ENCODE measurements at places on chromosomes 16 and 17. TPM values are rescaled to one million over a fixed set of nuclear protein-coding genes. Genes with fewer than 3 reads are reported as not detected.

SLC38A8 gene
- total RNA-seq: not detected

TP53TG3D gene
- 0.37 TPM for total RNA-seq

CSH1 gene
- not detected for total RNA-seq

MT4 gene
- total RNA-seq: not detected

CLEC19A gene
- not detected for total RNA-seq

SKAP1 gene
- total RNA-seq: 50.5 TPM

POLR3K gene
- 63.6 TPM for total RNA-seq

CLEC18A gene
- total RNA-seq: 0.13 TPM

DNA sequence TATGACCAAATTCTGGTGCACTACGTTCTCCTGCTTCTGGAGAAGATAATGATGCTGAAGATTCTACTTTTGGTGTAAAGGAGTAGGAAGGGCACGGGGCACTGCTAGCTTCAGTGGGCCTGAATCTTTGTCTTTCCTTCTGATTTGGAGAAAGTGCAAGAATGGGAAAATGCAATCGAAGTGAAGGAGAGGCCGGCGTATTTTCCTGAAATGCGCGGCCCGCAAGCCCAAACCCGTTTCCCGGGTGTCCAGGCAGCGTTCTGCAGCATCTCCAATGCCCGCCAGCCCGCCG is 372 bp upstream of the NDE1 start:
- DNase-seq: no peak

- DNase-seq: no peak
These were observed 3.0 kb upstream of the TFAP4 start for GRCh38 chr16:4275861-4276260.

DNA sequence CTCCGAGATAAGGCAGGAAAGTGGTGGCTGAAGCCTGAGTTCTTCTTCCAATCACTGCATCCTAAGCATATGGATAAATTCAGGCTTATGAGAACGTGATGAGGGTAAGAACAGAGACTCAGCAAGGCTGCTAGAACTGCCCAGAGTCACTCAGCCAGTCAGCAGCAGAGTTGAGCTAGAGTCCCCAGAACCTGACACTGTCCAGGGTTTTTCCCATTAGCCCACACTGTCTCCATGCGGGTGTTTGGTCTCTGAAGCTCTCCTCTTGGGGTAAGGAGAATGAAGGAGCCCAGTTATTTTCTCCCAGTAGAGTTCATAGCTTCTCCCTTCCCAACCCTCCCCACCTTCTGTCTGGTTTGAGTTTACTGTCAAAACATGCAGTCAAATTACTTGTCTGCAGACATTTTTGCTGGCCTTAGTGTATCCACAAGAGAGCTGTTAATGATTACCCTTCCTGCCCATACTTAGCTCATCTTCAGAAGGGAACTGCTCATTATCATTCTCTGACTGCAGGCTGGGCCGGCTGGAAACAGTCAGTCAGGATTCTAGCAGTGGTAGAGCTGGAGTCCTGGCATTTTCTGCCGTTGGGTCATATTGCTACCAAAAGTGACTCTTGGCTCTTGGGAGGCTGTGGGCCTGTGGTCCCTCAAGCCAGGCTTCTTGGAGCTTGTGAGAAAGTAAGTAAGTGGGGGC is 460.0 kb downstream of the HS3ST3B1 start:
- DNase-seq: no peak

GRCh38 chr16:27154705-27155521 is 48.4 kb upstream of the KDM8 start:
- DNase-seq: peak; percentile 71

DNA sequence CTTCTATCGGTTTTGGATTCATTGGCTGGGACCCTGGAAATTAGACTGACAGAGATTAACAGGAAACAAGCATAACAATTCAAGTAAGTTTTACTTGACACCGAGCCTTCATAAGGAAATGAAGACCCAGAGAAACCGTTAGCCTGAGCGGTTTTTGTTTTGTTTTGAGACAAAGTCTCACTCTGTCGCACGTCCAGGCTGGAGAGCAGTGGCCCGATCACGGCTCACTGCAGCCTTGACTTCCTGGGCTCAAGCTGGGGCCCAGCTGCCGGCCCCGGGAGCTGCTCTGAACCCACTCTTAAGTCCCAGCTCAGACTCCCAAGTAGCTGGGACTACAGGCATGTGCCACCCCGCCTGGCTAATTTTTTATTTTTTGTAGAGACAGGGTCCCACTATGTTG is 321.3 kb downstream of the SEC14L1 start:
- DNase-seq: no peak

DNA sequence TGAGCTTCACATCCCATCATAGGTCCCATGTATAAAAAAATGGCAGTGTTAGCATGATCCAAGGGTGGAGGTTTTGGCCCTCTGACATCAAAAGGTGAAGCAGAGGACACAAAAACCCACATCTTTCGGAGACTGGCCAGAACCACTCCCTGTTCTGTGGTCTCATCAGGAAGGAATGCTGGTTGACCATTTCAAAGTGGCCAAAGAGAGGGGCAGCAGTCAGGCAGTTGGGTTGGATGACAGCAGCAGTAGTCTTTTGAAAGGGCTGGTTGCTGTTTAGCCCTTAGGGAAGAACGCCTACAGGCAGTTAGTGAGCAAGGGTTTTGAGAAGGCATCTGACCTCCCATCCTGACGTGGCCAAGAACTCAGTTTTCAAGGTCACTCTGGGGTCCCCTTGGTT is 40.5 kb downstream of the LCMT1 start:
- no peak for DNase-seq

DNA sequence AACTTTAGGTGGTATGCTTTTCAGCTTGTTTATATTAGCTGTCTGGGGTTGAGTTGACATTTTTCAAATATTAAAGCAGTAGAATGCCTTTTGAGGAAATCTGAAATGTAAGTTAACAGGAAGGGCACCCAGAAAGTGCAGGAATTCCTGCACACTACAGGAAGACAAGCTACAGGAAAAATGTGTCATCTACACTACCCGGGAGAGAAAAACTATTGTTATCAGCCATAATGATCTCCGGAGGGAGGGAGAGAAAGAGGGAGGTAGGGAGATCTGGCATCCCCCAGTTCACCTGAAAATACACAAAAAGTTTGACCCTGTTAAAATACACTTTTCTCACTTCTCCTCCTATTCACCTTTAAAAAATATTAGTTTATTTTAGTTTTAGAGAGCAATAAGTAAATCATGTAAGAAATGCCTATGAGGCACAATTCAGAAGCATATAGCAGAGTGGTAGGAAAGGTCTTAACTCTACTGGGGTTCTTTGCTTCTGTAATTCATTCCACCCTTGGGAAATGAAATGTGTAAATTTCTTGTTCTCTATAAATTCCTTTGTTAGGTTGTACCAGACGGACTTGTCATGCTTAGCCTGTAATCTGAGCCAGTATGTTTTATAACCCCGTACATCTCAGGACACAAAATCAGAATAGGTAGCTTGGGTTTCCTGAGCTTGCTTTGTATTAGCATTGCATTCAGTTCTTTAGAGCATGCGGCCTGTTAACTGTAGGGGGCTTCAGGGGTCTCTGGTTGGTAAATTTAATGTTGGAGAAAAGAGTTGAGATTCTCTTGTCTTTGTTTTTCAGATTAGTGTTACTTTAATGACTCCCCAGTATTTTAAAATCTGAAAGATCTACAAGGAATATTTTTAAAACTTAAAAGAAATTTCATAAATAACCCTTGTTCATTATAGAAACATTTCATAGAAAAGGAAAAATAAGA is 3.3 kb downstream of the MAP2K6 start:
- DNase-seq: no peak

- no peak for DNase-seq
These were observed 5.9 kb downstream of the CLEC19A start for GRCh38 chr16:19291475-19291874.

DNA sequence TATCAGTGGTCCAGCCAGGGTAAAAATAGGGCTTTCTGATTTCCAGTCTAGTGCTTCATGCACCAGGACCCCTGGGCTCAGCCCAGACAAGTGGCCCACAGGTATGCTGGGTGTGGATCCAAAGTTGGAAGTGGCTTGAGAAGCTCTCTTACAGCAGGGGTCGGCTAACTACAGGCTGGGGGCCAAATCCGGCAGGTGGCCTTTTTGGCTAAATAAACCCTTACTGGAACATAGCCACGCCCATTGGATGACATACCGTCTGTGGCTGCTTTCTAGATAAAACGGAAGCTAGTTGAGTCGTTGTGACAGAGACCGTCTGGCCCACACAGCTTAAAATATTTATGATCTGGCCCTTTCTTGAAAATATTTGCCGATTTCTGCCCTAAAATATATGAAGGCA is 119.0 kb upstream of the CDC42EP4 start:
- DNase-seq: no peak

DNA sequence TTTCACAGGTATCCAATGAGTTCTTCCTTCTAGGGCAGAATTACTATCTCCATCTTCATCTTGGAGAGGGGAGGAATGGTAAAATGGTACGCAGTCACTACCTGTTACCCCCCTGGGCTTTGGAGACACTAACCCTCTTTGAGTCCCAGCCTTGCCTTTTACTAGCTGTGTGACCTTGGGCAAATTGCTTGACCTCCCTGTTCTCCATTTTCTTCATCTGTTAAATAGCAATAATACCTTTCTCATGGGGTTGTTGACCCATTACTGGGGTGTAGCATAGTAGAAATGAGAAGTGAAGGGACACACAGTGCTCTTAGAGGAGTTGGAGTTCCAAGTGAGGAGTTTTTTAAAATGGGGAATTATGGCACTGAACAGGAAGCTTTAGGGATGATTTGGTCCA is 324.7 kb downstream of the FOXL1 start:
- no peak for DNase-seq

GRCh38 chr17:32152130-32152529 is 9.8 kb downstream of the RHOT1 start:
- no peak for DNase-seq

DNA sequence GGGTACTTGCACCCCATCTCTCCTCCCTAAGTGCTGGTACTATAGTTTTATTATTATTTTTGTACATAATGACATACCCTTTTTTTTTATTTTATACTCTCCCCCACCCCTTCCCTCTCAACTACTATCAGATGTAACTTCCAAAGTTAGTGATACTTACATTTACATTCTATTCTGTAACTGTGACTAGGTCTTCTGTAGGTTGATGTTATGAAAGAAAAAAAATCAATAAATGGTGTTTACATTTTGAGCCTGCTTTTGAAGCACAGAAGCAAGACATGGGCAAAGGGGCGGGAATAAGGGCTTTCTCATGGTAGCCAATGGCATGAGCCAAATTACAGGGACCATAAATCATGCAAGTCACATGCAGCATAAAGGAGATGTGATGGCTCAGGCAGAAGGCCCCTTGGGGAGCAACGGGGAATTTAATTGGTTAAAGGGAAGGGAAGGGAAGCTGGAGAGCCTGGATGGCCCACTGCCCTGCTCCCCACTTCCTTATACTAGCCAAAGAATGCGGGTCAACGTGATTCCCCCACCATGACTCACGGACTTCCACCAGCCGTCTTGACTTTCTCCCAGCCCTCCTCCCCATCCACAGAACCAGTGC is 2.4 kb upstream of the ACSF2 start:
- no peak for DNase-seq

DNA sequence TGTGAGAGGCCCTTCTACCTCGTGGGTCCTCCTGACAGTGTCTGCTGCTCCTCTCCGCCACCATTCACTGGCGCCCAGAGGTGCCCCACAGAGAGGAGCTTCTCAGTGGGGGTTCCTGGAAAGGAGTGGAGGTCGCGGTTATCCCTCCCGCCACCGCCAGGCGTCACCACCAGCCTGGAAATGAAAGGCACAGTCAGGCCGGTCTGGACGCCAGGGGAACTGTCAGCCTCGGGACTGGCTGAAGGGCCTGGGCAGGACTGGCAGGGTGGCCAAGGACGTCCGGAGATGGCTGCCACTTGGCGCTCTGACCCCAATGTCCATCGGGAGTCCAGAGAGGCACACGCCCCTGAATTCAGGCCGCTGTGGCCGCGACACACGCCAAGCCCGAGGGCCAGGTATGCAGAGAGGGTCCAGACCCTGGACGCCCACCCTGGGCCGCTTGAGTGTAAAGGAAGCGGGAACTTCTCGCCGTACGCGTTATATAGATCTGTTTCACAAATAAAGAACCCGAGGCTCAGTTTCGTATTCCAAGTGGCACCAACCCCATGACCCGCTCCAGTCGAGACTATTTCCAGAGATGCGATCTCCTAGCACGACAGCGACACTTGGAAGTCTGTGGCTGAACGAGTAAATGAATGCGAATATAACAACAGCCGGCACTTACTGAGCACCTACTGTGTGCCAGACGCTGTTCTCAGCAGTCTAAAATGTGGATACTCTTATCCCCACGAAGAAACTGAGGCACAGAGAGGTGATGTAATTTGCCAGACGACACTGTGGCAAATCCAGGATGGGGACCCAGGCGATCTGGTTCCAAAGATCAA is 7.6 kb upstream of the NXPH3 start:
- DNase-seq: peak; percentile 75

DNA sequence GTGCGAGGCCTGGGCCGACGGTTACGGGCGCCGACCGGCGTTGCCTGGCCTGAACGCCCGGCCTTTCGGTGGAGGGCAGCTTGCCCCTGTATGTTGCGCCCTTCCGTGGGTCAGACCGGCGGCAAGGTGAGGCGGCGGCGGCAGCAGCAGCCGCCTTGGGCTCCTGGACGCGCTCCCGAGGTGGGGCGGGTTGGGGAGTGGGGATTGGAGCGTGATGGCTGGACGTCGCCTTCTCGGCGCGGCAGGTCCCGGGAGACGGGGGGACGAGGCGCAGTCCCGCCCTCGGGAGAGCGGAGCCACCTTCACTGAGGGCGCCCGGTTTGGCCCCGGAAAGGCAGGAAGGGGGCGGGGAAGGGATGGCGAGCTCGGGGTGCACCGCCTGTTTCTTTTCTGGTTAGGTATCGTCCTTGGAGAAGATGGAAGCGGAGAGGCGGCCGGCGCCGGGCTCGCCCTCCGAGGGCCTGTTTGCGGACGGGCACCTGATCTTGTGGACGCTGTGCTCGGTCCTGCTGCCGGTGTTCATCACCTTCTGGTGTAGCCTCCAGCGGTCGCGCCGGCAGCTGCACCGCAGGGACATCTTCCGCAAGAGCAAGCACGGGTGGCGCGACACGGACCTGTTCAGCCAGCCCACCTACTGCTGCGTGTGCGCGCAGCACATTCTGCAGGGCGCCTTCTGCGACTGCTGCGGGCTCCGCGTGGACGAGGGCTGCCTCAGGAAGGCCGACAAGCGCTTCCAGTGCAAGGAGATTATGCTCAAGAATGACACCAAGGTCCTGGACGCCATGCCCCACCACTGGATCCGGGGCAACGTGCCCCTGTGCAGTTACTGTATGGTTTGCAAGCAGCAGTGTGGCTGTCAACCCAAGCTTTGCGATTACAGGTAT is 671 bp downstream of the DGKE start:
- DNase-seq: peak; percentile 81

- DNase-seq: no peak
These were observed 52.4 kb downstream of the WWP2 start for GRCh38 chr16:69814561-69814960.

DNA sequence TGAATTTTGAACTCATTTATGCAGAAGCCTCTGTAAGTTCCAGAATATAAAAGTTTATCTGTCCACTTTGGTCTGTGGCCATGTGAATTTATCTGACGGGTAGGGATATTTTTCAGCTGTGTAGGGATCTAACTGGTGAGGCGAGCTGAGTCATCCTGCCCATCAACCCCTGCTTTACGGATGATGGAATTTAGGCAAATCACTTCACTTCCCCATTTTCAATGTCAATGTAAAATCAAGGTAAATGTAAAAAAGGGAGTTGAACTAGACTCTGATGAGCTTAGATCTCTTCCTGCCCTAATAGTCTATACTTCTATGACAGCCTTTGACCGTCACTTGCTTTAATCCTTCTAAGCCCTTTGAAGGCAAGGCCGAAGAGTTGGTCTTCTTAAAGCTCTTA is 2.6 kb downstream of the SLC16A6 start:
- DNase-seq: no peak

Data from CD8-positive, alpha-beta memory T cell (primary cell).